HCT116 (cell line): ENCODE measurements at places on chromosomes 12 and 14. TPM values are rescaled to one million over a fixed set of nuclear protein-coding genes. Genes with fewer than 3 reads are reported as not detected.

- H3K4me3 ChIP-seq = no peak overlapping the region
- H3K27ac ChIP-seq = no peak overlapping the region
- DNase-seq = no peak
- H3K4me1 ChIP-seq = no peaks in the 10 kb centered on the region
Measured at GRCh38 chr14:56304456-56304855, 186.2 kb downstream of the PELI2 start.

DNA sequence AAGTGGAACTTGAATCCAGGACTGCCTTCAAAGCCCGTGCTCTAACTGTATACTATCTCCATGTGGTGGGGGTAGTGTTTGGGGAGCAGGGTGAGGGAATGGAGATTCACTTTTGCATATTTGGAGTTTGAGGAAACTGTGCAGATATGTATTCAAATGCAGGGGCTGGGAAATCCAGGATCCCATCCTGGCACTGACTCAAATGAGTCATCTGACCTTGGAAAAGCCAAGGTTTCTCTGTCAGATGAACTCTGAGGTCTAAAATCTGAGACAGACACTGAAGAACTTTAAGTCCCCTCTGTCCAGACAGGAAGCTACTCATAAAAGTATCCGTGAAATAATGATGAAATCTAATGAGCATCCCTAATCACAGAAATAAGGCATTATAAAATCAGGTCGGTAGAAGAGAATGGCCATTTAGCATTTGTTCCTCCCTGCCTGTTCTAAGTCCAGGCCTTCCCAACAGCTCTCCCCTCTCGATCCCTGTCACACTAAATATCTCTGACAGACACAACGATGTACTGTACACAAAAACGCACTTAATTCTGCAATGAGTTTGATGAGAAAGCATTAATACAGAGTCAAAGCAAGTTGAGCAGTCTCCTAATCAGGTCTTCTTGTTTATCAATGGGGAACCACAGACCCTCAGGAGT, 14.4 kb downstream of the NIN start:
- H3K36me3 ChIP-seq = no peaks in the 10 kb centered on the region
- H3K27me3 ChIP-seq = no peaks in the 10 kb centered on the region
- H3K4me3 ChIP-seq = no peak overlapping the region

The FIGNL2 gene
- total RNA-seq = 0.27 TPM

The TAMALIN gene
- 1.1 TPM for total RNA-seq

The PTCSC3 gene
- not detected for total RNA-seq

The SERPINA3 gene
- total RNA-seq = 4.3 TPM

DNA sequence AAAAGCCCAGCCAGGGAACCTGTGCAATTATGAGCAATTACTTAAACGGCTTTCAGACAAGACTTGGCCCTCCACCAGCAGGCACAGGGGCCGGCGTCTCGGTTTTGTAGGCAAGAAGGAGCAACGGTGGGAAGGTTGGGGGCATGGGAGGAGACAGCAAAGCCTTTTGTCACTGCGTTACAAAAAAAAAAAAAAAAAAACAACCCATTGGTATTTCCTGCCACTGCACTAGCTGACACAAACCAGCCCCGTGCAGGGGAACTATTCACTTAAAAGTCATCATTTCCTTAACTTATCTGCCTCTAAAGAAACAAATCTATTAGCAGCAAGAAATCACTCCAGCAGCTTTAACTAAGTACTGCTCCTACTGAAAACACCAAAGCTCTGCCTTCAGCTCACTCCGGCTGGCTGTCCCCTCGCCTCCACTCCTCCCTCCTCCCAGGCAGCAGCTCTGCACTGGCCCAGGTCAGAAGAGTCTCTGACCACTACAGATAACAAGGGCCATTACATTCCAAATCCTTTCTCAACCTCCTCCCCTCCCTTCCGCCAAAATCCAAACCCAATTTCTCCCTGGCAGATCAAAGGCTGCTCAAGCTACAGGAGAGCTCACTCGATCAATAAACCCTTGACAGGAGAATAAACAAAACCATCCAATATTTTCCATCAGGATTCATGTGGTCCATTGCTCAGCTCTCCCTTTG, 105.2 kb upstream of the CDKN3 start:
- H3K27me3 ChIP-seq = no peaks in the 10 kb centered on the region
- H3K4me3 ChIP-seq = no peak overlapping the region
- H3K27ac ChIP-seq = peak overlapping the region; percentile 40; the same call in 1 of the 2 replicates
- no peak for DNase-seq
- H3K4me1 ChIP-seq = no peaks in the 10 kb centered on the region

DNA sequence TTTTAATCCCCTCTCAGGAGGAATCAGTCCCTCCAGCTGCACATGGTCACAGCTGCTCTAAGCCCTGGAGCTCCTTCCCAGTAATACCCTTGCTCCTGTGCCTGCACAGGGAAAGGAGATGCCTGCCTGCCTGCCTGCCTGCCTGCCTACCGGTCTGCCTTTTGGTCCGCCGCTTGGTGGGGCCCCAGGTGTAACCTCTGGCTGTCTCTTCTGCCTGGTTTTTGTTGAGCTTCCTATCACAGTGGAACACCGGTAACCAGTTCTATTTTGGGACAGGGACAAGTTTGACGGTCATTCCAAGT, 99.8 kb downstream of the DAD1 start:
- no peak overlapping the region for H3K27ac ChIP-seq
- peaks cover 95% of the 10 kb centered on the region for H3K27me3 ChIP-seq
- H3K4me3 ChIP-seq = no peak overlapping the region

- no peaks in the 10 kb centered on the region for H3K36me3 ChIP-seq
- no peaks in the 10 kb centered on the region for H3K4me1 ChIP-seq
- H3K27ac ChIP-seq = no peak overlapping the region
- DNase-seq = no peak
Measured at GRCh38 chr12:25592725-25593495, 39.8 kb upstream of the LMNTD1 start.
